ENCODE measurements at places on chromosomes 6 and 20. TPM values are rescaled to one million over a fixed set of nuclear protein-coding genes. Genes with fewer than 3 reads are reported as not detected.

The ADGRB3 gene
- not detected for total RNA-seq

The SMLR1 gene
- total RNA-seq, result not detected

The RIMS1 gene
- not detected for total RNA-seq

The NFKBIL1 gene
- 6.1 TPM for total RNA-seq

GRCh38 chr6:20314866-20315845 is 86.5 kb upstream of the E2F3 start:
- no peak for DNase-seq

GRCh38 chr20:19886661-19887288 is 128.7 kb downstream of the RIN2 start:
- no peak for DNase-seq

DNA sequence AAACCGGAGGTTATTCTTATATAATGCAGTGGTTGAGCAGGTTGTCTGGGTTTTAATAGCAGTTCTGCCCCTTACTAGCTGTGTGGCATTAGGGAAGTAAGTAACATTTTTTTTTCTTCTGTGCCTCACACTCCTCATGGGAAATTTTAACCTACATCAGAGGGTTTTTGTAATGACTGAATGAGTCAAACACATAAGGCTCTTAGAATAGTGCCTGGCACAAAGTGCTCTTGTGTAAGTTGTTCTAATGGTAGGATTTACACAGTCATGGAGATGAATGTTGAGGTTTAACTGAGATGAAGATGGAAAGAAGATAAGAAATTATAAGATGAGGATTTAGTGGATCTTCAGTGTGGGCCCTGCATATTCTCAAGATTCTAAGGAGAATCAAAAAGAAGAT is 68.4 kb upstream of the PHIP start:
- no peak for DNase-seq

DNA sequence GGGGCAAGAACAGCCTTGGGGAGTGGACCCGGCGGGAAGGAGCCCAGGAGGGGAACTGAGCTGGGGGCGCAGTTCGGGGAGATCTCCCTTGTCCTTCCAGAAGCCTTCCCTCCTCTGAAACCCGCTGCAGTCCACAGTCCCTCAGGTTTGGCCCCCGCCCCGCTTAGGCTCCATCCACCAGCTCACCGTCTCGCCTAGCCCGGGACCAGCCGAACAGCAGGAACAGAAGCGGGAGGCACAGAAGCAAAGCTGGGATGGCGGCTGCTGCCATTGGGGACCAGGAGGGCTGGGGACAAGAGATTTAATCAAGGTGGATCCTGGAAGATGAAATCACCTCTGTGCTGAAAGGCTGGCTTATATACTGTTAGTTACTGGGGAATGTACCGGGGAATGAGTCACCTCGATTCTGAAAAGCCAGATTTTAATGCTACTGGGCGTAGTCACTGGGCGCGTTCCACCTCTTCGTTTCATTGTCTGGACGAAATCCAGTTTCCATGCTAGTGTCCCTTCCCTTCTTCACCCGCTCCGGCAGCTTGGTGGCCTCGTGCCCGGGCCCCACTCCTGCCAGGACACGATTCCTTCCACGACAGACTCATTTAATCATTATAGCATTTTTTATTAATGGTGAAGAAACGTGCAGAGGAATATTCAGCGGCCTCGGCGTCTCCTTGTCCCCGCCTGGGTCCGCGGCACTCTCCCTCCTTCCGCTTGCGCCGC is at the start of gene RAET1L:
TSS of gene RAET1L (minus strand) at position 332 of the 717 bp plus-strand sequence. CDS start at position 271, 61 bp downstream.
- DNase-seq, result no peak

- no peak for DNase-seq
Observed at GRCh38 chr20:32635764-32636163, 38.0 kb downstream of the C20orf203 start.

- DNase-seq, result no peak
Observed at GRCh38 chr20:4476903-4477500, 244.7 kb upstream of the PRND start.

- no peak for DNase-seq
Observed at GRCh38 chr6:9086331-9086730, 651.0 kb upstream of the SLC35B3 start.

DNA sequence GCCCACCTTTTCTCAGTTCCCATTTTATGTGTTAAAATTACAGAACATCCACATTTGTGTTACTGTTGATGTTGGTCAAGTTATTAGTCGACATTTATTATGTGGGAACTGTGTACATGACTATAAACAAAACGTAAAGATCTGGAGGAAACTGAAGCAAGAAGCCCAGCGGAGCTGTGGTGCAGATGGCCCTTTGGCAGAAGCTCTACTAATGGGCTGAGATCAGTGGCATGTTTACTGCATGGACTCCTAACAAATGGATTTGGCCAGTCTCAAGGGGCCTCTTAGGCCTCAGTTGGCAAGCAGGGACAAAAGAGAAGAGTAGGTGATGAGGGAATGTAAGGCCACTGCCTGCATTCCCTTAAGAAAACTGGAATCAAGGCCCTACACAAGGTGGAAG is 282.1 kb upstream of the TCF21 start:
- no peak for DNase-seq

- DNase-seq, result no peak
Observed at GRCh38 chr20:46222521-46223007, 85.7 kb downstream of the CDH22 start.

GRCh38 chr6:159691133-159691962 is 1.7 kb downstream of the SOD2 start:
- no peak for DNase-seq

- DNase-seq, result no peak
Observed at GRCh38 chr20:47429409-47429808, 72.3 kb upstream of the NCOA3 start.

DNA sequence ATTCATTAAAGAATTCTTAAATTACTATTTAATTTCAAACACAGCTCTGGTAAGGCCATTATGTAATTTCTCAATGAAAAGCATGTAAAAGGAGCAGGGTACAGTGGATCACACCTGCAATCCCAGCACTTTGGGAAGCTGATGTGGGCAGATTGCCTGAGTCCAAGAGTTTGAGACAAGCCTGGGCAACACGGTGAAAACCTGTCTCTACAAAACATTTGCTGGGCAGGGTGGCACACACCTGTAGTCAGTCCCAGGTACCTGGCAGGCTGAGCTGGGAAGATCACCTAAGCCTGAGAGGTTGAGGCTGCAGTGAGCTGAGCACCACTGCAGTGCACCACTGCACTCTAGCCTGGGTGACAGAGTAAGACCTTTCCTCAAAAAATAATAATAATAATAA is 37.4 kb downstream of the MDN1 start:
- DNase-seq, result no peak
